ENCODE measurements at places on chromosomes 6 and 20.

DNA sequence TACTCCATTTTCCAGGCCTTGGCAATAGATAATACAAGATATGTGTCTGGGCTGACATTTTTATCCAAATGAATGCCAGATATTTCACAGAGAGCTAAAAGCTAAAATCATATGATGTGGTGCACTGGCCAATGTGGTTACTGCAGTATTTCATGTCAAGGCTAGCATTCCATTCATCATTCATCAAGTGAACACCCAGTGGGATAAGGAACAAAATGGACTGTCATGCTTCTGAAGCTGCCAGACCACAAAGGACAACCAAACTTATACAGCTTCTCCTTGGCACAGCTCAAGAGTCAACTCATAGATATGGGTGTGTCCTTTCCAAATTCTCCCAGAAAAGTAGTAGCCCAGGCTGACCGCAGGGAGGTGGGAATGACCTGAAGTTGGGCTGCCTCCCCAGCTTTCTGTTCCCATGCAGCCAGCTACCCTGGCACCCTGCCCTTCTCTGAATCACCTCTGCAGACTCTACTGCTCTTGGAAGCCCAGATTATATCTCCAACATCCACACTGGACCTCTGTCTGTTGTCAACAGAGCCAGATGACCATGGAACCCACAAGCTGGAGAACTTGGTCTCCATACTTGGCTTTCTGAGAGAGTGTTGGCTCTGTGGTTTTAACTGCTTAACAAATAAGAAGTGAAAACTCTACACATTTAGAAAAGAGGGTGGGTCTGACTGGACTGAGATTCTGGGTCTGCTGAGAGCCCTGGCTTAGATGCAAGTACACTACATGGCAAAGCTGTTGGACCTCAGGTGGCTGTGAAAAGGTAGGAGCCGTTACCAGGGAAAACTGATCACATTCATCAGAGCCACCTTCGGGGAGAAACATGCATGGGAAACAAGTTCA is 122.8 kb downstream of the ALDH8A1 start:
- DNase-seq, result peak; percentile 92

GRCh38 chr6:33877982-33878535 is 74.3 kb upstream of the MLN start:
- DNase-seq, result no peak

GRCh38 chr6:31927242-31927862 is at the start of gene C2:
Gene C2, plus strand, starts transcription at chr6:31927717. Its CDS starts 36 bp downstream, at chr6:31927753.
- no peak for DNase-seq

DNA sequence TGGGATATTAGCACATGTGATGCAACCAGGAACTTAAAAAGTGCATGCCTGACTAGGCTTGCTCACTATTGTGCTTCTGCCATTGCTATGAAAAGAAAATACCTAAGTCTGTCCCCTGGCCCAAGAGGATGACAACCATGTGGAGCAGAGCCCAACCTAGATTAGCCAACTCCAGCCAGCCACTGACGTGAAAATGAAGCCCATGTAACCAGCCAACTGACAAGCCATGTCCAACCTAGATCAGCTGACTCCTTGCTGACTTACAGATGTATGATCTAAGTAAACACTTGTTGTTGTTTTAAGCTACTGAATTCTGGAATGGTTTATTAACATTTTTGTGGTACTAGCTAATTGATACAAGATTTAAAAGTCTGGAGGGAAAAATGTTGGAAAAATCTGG is 47.5 kb downstream of the PIGU start:
- no peak for DNase-seq

- no peak for DNase-seq
Measured at GRCh38 chr6:157329829-157330228, 6.5 kb upstream of the TMEM242 start.

GRCh38 chr6:12289933-12290820 is at the start of gene EDN1:
Gene EDN1, plus strand, starts transcription at chr6:12290361. Its CDS starts 269 bp downstream, at chr6:12290630.
- DNase-seq, result peak; percentile 87

GRCh38 chr6:83808926-83809325 is 44.2 kb upstream of the RIPPLY2 start:
- DNase-seq, result no peak

Measured in tibial artery (tissue), 4 donors.